ENCODE measurements at places on chromosomes 2 and 18.

- no peak for DNase-seq
Observed at GRCh38 chr18:66575263-66575662, 28.6 kb downstream of the CDH19 start.

DNA sequence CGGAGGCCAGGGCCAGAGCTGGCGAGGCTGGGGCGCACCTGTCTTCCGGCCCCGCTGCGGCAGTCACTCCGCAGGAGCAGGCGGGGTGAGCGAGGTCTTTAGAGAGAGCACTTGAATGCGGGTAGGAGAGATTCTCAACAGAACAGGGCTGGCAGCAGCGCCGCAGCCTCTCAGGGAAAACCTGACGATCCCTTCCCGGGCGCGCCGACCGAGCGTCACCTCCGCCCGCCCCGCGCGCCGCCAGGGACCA lies 526 bp downstream of the PRKRA start:
- peak; percentile 1 for DNase-seq

- no peak for DNase-seq
Observed at GRCh38 chr2:63899639-63900038, 57.9 kb downstream of the UGP2 start.

DNA sequence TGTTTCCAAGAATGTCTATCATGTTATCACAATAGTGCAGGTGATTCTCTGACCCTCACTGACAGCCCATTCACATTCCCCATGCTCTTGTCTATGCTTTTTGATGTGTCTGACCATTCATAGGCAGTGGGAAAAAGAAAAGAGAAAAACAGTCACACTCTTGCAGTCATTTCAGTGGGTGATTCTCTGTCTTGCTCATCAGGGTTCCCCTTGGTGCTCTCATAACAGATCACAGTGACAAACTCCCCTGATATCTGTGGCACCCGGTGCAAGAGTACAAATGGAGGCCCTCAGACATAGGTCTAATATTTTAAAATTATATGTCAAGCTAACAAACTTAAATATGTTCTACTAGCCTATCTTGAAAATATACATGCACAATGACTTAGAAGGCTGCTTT lies 72.7 kb upstream of the PPP1CB start:
- DNase-seq: no peak

DNA sequence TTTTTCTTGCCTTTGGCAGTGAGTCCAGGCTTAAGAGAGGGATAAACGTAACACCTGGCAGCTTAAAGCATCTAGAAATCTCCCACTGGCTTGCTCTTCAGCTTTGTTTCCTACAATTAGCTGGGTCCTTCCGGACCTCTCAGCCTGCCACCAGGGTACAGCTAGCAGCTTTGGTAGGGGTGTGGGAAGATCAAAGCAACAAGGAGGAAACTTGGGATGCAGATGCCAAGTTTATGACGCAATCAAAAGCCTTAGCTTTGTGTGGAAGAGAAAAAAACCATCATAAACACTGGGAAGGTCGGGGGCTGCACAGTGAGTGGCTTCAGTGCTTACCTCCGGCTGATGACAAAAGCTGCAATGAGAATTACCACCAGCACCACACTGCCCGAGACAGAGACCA lies 116.9 kb downstream of the EPHA4 start:
- no peak for DNase-seq

Measured in AG04450 (cell line).